ENCODE measurements at places on chromosomes 4 and X.

- DNase-seq = no peak
These were observed 233.6 kb downstream of the TRIML1 start for GRCh38 chr4:188372829-188373228.

- DNase-seq = no peak
These were observed 476.9 kb upstream of the SLIT2 start for GRCh38 chr4:19774690-19775256.

GRCh38 chr4:140568507-140569306, at the start of gene UCP1:
Gene UCP1 (minus strand): TSS chr4:140568961. CDS start chr4:140568729, 232 bp downstream.
- DNase-seq = peak; percentile 10

- no peak for DNase-seq
These were observed 1.8 kb upstream of the HGFAC start for GRCh38 chr4:3440011-3440410.

- DNase-seq = no peak
These were observed 95.4 kb upstream of the NUDT6 start for GRCh38 chr4:123017636-123018395.

- DNase-seq = no peak
These were observed 270.3 kb upstream of the CTSO start for GRCh38 chr4:156223985-156224384.

- DNase-seq = no peak
These were observed 383.3 kb upstream of the ZFP42 start for GRCh38 chr4:187612301-187612700.

DNA sequence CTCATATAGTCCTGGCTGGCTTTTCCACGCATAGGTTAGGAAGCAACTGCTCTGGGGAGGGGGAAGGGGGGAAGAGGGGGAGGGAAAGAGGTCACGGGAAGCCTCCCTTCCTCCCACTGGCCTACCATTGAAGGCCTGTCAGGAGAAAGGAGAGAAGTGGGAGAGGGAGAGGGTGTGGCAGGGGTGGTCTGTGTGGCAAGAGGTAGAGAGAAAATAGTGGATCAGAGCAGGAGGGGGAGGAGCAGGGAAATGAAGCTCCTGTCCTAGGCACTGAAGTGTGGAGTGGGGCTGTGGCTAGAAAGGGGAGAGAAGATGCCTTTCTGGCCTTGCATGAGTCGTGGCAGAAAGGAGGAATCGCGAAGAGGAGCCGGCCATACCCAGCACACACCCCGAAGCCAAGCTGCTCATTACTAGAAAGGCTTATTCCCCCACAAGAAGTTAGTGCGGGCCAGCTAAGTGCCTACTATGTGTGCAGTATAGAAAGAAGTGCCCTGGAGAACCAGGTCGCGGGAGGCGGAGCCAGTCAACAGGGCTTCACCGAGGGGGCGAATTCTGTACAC, 1.1 kb upstream of the TMEM164 start:
- DNase-seq = no peak

GRCh38 chrX:41468647-41469323, 21.6 kb downstream of the NYX start:
- DNase-seq = no peak

GRCh38 chr4:66633477-66633876, 911.8 kb downstream of the CENPC start:
- no peak for DNase-seq

- DNase-seq = no peak
These were observed 475.9 kb downstream of the PDHA2 start for GRCh38 chr4:96315815-96316214.

DNA sequence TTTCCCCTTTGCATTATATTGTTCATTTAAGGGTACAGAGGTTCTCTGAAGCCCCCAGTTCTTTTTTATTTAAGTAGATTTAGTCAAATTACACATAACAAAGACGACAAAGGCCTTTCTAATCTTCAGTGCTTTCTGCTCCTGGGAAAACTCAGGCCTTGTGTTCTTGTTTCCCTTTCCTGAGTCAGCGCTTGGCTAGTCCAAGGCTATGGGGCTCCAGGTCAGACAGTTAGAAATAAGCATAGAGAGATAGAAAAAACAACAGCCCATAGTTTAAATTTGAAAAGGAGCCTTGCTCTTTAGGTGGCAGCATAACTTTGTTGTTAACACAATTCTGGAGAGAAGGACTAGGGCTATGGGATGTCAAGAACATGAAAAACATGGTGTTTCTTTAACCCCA, 97.3 kb downstream of the PPP1R2C start:
- no peak for DNase-seq

- DNase-seq = peak; percentile 77
These were observed 23.5 kb downstream of the TLR10 start for GRCh38 chr4:38759113-38759789.

DNA sequence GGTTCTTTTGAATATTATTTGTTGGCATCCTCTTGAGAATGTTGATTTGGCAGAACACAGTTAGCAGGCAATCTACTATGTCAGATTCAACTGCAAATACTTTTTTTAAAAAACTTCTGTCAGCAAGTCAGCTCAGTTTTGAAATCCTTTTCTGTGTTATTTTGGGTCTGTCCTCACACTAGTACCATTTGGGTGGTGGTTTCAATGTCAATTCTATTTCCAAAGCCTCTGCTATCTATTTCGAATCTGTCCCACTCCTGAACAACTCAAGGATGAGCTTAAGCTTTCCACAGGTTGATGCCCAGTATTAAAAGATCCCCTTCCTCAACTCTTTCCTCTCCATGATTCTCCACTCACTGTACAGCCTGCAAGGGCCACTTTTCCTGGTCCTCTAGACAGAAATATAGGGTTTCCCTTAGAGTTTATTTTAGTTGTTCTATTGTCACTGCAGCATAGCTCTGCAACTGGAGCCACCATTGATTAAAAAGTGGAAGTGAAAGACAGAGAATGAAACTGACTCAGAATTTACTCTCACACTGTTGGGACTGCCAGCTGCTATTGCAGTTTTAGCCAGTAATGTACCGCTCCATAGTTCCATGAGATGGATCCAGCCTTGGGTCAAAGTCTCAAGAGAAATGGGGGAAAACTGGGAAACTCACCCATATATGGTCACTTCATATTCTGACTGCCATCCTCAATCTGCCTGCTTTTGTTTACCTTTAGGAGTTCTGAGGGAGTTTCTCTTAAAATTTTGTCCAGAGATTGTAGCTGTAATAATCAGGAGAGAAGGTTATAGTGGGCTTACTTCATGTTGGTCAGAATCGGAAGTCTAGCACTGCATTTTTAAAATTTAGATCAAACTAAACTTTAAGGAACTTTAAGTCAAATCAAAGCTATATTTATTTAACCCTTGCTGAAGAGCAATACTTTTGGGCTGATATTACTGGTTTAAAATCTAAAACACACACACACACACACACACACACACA, 14.6 kb downstream of the HDX start:
- no peak for DNase-seq

DNA sequence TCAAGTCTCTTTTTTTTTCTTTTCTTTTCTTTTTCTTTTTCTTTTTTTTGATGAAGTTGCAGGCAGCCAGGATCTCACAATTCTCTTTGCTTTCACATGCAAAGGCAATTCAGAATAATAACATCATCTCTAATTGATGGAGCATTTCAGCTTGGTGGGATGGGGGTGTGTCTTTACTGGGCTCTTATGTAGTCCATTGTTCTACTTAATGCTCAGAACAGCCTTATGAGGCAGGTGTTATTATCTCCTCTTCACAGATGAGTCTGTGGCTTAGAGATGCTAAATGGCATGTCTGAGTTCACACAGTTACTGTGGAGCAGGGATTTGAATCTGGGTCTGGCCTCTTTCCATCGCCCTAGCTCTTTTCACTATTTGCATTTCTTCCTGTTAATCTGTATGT, 70.2 kb downstream of the TRPC5 start:
- DNase-seq = no peak
